ENCODE measurements at places on chromosomes 13 and 19. TPM values are rescaled to one million over a fixed set of nuclear protein-coding genes. Genes with fewer than 3 reads are reported as not detected.

The LHFPL6 gene
- total RNA-seq: 24.7 TPM

The ZNF677 gene
- total RNA-seq: 7.0 TPM

The TSKS gene
- not detected for total RNA-seq

The KLHL1 gene
- not detected for total RNA-seq

The CD33 gene
- not detected for total RNA-seq

DNA sequence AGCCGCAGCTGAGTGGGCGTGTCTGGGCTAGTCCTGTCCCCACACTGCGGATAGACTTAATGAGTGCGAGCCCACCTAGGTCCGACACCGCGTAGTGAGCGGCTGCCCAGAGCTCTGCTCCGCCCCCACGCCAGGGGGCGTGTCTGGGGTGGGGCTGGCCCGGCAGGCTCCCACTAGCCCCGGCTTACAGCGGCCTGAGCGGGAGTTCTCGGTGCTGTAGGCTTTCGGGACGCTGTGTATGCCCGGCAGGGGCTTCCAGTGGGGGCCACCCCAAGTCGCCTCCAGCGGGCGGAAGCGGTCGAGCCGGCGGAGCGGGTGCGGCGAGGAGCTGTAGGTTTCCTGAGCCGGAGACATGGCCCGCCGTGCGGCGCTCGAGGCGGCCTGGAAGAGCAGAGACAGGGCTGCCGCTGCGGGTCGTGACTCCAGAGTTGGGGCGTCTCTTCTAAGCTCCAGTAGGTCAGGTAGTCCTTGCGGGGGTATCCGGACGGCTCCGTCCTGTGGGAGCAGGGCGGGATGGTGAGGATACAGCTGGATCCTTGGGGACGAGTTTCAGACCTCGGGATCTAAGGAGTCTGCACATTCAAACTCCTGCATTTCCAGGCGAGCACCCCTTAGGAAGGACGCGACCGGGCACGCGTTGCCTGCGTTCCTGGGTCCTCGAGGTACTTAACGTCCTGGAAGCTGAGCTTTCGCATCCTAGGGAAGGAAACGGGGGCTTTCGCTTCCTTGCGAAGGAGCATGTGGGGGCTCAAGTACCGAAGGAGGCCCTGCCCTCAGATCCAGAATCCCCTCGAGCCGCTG lies 1.2 kb downstream of the CGB7 start:
- H3K27me3 ChIP-seq: peaks cover 6% of the 10 kb centered on the region
- peaks cover 2% of the 10 kb centered on the region for H3K4me1 ChIP-seq
- peak; percentile 28 for DNase-seq
- no peaks in the 10 kb centered on the region for H3K36me3 ChIP-seq
- peak overlapping the region; percentile 61 for H3K4me3 ChIP-seq

GRCh38 chr19:1805401-1806183 lies 6.5 kb downstream of the ATP8B3 start:
- peaks cover 17% of the 10 kb centered on the region for H3K36me3 ChIP-seq
- no peak overlapping the region for H3K4me3 ChIP-seq
- no peak for DNase-seq
- H3K27me3 ChIP-seq: no peaks in the 10 kb centered on the region

DNA sequence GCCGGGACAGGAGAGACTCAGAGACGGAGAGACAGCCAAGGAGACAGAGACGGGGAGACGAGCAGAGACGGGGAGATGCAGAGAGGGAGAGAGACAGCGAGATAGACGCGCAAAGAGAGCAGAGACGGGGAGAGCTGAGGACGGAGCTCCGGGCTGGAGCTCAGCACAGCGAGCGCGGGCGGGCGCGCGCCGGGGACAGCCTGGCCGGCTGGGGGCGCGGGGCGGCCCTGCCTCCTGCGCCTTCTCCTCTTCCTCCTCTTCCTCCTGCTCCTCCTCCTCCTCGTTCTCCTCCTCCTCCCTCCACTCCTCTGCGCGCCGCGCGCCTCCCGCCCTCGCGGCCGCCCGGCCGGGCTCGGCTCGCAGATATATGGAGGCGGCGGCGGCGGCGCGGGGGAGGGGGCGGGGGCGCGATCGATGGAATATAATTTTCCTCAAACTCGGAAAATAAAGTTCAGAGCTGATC lies at the start of gene ERFL:
ERFL (minus strand) TSS at position 229 of the 463 bp plus-strand sequence. CDS start 15,530 bp downstream, outside the sequence.
- H3K27ac ChIP-seq: no peak within 1 kb of the TSS
- H3K36me3 ChIP-seq: no peaks in the 10 kb centered on the region
- H3K4me1 ChIP-seq: peaks cover 7% of the 10 kb centered on the region
- H3K27me3 ChIP-seq: peaks cover 87% of the 10 kb centered on the region

GRCh38 chr19:40614622-40615411 lies 13.6 kb downstream of the LTBP4 start:
- H3K36me3 ChIP-seq: peaks cover 39% of the 10 kb centered on the region
- peak overlapping the region; percentile 96 for H3K27ac ChIP-seq
- no peaks in the 10 kb centered on the region for H3K27me3 ChIP-seq
- H3K4me1 ChIP-seq: peaks cover 12% of the 10 kb centered on the region

DNA sequence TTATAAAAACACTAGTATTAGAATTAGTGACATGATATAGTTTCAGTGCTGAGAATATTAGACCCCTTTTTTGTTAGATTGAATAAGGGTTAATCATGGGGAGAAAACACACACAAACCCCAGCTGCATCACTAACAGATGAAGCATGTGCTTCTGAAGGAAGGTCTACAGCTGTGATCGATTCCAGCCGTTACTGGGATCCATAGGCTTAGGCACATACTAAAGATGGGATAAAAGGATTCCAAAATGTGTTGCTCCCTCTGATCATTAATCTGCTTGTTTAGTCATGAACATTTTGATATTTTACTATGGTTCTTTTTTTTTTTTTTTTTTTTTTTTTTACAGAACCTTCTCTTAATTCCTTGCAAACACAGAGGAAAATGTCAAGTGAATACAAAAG lies 1591.3 kb downstream of the EFNB2 start:
- no peak overlapping the region for H3K4me3 ChIP-seq
- no peaks in the 10 kb centered on the region for H3K27me3 ChIP-seq
- H3K27ac ChIP-seq: no peak overlapping the region
- H3K36me3 ChIP-seq: no peaks in the 10 kb centered on the region
- no peaks in the 10 kb centered on the region for H3K4me1 ChIP-seq

DNA sequence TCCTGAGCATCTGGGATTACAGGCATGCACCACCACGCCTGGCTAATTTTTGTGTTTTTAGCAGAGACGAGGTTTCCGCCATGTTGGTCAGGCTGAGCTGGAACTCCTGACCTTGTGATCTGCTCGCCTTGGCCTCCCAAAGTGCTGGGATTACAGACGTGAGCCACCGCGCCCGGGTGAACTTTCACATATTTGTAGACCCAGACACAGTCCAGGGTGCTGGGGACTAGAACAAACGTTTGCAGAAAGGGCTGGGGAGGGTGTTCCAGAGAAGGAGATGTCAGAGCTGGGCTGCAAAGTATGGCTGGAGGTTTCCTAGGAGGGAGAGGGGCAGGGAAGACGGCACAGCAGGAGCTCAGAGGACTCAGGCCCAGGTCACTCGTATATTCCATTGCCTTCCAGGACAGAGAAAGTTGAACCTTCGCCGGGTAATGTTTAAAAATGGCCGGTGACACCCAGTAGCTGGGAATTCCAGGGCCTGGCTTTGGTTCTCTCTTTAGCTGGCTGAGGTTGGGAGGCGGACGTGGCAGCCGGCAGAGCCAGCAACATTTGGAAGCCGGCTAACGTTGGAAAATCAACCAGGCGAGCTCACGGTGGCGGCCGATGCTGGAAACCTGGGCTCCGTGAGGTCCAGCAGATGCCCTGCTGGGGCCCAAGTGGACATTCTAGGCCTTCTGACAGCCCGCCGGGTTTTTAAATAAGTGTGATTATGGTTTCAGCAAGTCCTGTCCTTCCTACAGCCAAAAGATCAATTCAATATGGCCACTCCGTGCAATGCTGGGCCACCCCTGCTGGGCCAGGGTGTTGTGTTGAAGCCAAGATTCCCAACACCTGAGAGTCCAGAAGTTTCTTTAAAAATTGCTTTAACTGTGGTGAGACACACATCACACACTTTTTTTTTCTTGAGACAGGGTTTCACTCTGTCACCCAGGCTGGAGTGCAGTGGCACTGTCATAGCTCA lies 41.5 kb downstream of the NFIC start:
- DNase-seq: no peak
- peak overlapping the region; percentile 64 for H3K27ac ChIP-seq
- H3K36me3 ChIP-seq: peaks cover 17% of the 10 kb centered on the region

- no peaks in the 10 kb centered on the region for H3K27me3 ChIP-seq
- H3K4me3 ChIP-seq: no peak overlapping the region
- DNase-seq: no peak
- H3K27ac ChIP-seq: no peak overlapping the region
Observed at GRCh38 chr19:57841122-57841763, 8.4 kb upstream of the ZNF587 start.

GRCh38 chr13:42215578-42216421 lies 56.2 kb upstream of the AKAP11 start:
- no peaks in the 10 kb centered on the region for H3K27me3 ChIP-seq
- peaks cover 6% of the 10 kb centered on the region for H3K36me3 ChIP-seq
- H3K4me1 ChIP-seq: no peaks in the 10 kb centered on the region
- H3K4me3 ChIP-seq: no peak overlapping the region
- no peak overlapping the region for H3K27ac ChIP-seq

GRCh38 chr19:408441-408901 lies 476 bp downstream of the C2CD4C start:
- H3K4me3 ChIP-seq: no peak overlapping the region
- DNase-seq: no peak
- H3K27ac ChIP-seq: no peak overlapping the region
- peaks cover 41% of the 10 kb centered on the region for H3K27me3 ChIP-seq

DNA sequence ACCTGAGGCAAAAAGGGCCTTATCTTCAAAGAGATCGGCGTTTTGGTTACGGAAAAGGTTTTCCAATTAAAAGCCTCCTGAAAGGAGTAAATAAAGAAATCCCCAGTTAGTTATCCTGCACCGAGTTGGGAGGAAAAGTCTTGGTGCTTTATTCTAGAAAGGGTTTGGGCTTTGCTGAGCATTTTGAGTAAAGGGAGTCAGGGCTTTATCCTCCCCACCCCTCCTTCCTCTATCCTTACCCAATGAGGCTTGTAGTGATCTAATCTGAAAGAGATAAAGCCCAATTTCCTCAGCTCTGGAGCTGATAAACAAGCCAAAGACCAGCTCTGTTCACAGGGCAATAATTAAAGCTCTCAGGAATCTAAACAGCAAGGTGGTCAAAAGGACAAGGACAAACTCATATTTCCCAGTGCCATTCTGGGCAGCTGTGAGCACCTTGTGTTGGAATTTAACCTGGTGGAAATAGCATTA lies 188.9 kb upstream of the TSC22D1 start:
- H3K36me3 ChIP-seq: no peaks in the 10 kb centered on the region
- H3K27ac ChIP-seq: no peak overlapping the region
- no peaks in the 10 kb centered on the region for H3K27me3 ChIP-seq

DNA sequence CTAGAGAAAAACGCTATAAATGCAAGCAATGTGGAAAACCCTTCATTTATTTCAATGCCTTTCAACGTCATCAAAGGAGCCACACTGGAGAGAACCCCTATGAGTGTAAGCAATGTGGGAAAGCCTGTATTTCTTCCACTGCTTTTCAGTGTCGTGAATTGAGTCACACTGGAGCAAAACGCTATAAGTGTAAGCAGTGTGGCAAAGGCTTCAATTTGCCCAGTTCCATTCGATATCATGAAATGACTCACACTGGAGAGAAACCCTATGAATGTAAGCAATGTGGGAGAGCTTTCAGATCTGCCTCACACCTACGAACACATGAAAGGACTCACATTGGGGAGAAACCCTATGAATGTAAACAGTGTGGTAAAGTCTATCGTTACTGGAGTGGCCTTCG lies 27.4 kb downstream of the ZNF20 start:
- no peak overlapping the region for H3K27ac ChIP-seq
- no peaks in the 10 kb centered on the region for H3K27me3 ChIP-seq
- no peak overlapping the region for H3K4me3 ChIP-seq
- DNase-seq: no peak
- H3K4me1 ChIP-seq: no peaks in the 10 kb centered on the region

GRCh38 chr19:40803857-40804782 lies 5.1 kb downstream of the EGLN2 start:
- H3K27me3 ChIP-seq: no peaks in the 10 kb centered on the region
- no peak for DNase-seq
- H3K4me1 ChIP-seq: peaks cover 37% of the 10 kb centered on the region
- no peak overlapping the region for H3K4me3 ChIP-seq
- H3K36me3 ChIP-seq: peaks cover 63% of the 10 kb centered on the region

- no peak for DNase-seq
- H3K4me3 ChIP-seq: no peak overlapping the region
- H3K27ac ChIP-seq: no peak overlapping the region
- no peaks in the 10 kb centered on the region for H3K27me3 ChIP-seq
Observed at GRCh38 chr13:35460061-35460460, 16.4 kb downstream of the MAB21L1 start.

DNA sequence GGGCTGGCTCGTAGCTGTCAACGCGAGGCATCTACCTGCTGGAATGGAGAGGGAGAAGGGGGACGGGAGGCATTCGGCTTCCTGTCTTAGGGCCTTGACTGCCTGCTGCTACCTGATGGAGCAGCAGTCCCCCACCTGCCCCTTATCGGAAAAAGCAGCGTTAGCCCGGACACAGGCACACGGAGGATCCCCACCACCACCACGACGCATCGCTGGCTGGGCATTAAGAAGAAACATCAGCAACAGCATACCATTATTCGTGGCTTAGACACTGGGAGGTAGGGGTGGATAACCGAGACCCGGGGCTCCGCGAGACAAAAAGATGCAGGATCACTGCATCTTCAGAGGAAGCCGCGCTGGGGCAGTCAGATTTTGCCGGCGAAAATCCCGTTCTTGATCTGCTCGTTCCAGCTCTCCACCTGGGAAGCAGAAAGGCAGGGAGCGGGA lies 1.1 kb downstream of the COX6B2 start:
- peaks cover 43% of the 10 kb centered on the region for H3K27me3 ChIP-seq
- H3K36me3 ChIP-seq: no peaks in the 10 kb centered on the region
- H3K4me1 ChIP-seq: peaks cover 5% of the 10 kb centered on the region
- peak overlapping the region; percentile 65 for H3K4me3 ChIP-seq
- no peak overlapping the region for H3K27ac ChIP-seq

- H3K27me3 ChIP-seq: no peaks in the 10 kb centered on the region
- DNase-seq: no peak
- H3K27ac ChIP-seq: no peak overlapping the region
- no peak overlapping the region for H3K4me3 ChIP-seq
Observed at GRCh38 chr19:6413721-6414643, 10.6 kb downstream of the KHSRP start.

- no peaks in the 10 kb centered on the region for H3K4me1 ChIP-seq
- no peaks in the 10 kb centered on the region for H3K36me3 ChIP-seq
- no peak overlapping the region for H3K4me3 ChIP-seq
- DNase-seq: no peak
Observed at GRCh38 chr19:31838163-31838815, 489.1 kb upstream of the TSHZ3 start.

GRCh38 chr19:329876-330275 lies 14.7 kb downstream of the MIER2 start:
- H3K36me3 ChIP-seq: peaks cover 70% of the 10 kb centered on the region
- H3K4me3 ChIP-seq: no peak overlapping the region
- no peak for DNase-seq
- no peaks in the 10 kb centered on the region for H3K27me3 ChIP-seq
